Activated T-helper 1 cell treated with Interleukin-2 at 50 U/mL for 16 hours (primary cell): ENCODE measurements at places on chromosomes 2 and 18.

GRCh38 chr2:221515864-221516263, 56.2 kb downstream of the EPHA4 start:
- no peak for DNase-seq

DNA sequence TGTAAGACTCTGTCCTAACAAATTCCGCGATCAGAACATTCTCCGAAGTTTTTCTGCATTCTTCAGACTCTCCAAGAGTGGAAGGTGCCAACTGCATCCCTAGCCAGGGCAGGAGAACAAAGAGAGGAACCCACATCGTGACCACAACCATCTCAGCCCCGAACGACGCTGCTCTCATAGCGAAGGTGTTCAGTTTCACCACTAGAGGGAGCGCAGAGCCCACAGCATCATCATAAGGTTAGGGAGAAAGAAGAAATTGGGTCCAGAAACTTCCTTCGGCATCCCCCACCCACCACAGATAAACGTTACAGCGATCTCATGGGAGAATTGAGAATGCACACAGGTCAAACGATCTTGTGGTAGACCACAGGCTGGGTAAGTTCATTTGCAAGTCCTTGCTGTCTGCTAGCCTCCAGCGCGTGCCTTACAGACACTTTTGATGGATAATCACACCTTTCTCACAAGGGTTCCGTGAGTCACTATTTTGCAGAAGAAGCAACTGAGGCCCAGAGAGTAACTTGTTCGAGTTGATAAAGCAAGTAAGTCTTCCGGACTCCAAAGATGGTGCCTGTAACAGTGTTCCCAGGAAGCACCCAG, 53.7 kb upstream of the ARL4C start:
- peak; percentile 10 for DNase-seq

DNA sequence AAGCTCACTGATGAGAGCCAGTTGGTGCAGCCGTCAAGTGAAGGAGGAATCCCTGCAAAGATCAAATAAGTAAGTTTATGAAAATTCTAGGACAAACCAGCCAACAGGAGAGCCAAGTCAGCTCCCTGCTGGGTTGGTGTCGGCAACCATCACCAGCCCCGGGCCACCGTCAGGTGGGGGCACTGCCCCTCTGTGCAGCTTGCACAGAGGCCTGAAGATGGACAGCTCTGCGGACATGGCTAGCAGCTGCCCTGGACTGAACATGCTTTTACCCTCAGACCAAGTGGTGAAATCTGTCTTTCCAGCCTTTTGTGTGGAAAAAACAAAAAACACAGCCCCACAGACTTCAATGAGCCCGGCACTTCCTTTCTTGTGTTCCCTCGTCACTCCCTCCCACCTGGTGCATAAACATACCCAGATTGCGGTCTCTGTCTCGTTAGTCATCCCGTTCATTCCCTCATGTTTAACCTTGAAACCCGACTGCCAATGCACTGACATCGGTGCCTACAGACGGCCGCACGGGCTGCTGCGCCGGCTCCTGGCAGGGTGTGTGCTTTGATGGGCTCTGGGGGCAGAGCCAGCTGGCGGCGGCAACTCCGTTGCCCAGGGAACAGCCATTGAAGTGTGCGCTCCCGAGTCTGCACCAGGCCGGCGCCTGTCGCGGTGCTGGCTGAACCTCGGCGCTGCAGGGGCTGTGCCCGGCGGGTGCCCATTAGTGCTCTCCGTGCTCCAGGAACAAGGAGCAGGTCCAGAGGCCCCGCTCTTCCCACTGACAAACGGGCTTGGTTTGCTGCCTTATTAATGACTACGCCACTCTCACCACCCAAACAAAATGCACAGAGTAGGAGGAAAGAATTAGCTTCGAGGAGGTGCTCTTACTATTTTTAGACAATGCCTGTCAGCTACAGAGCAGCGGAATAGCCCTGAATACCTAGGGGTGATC, 95.3 kb downstream of the EIPR1 start:
- DNase-seq, result no peak

GRCh38 chr18:31685097-31686082, 1.0 kb upstream of the B4GALT6 start:
- peak; percentile 1 for DNase-seq

DNA sequence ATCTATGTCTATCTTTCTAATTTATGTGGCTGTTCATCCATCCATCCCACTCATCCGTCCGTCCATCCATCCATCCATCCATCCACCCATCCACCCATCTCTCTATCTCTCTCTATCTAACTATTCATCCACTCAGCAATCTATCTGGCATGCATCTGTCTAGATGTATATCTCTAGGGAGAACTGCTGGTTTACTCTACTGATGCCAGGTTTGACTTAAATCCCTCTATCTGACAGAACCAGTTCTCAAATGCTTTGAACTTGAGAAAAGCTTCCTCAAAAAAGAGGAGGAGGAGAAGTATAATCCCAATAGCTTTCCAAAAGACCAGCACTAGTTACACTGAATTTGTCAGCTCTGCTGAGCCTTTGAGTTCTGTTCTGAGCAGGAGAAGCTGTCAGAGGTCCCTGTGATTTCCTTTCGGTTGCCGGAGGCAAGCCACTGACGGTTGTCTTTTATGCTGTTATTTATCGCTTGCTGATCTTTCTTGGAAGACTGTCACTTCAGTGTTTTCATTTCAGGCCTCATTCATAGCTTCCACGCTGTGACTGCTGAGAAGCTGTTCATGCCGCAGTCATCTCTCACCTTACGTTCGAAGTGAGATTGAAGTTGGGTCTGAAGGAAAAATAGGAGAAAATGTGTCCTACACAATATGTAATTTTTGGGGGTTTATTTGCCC, 129.4 kb upstream of the UXS1 start:
- no peak for DNase-seq

DNA sequence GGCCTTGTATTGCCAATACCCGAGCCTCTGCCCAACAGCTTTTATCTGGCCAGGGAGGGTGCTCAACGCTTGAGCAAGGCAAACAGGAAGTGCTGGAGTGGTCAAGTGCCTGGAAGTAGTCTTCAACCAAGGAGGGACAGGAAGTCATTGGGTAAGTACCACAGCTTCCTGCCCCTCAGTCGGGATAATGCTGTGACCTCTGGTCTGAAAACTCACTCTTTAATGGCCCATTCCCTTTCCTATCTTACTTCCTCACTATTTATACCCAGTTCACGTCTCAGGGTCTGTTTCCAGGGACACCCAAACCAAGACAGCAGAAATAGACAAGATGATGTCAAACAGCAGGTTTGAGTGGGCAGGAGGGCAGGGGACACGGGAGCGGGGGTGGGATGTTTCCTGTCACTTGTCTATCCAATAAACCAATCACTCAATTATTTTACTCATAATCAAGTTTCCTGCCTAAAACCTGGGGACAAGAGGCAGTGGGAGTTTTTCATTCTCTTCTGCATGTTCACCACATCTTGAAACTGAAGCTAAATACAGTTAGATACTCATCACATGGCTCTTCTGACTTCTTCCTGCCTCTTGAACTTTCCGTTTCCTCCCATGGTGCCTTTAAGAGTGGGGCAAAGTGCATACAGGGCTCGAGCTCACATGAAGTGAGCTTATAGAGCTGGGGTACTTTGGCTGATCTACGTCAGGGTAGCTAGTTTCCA, 68.9 kb upstream of the CAB39 start:
- no peak for DNase-seq

DNA sequence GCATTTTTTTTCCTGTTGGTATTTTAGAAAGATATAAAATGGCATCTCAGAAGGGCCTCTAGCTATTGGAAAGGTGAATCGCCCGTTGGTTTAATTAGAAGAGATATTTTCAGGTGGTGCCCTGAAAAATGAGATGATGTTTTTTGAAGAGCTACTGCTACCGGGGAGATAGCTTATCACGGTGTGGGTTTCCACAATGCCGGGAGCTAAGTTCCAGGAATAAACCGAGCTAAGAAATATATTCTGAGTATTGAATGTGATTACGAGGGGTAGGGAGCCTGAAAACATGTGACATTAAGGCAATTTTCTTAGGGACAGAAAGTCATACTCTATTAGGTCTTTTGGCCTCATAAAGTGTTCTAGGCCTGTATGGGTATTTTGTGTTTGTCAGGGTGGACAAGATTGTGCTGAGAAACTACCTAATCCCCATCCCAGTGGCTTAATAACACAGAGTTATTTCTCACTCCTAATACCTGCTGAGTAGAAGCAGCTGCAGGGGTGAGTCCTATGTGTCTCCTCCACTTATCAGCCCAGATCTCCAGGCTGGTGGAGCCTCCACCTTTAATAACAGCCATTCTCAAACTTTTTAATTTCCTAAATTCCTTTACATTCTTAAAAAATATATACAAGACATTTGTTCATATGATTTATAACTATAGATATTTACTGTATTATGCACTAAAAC, 150.2 kb downstream of the LRRTM1 start:
- no peak for DNase-seq

DNA sequence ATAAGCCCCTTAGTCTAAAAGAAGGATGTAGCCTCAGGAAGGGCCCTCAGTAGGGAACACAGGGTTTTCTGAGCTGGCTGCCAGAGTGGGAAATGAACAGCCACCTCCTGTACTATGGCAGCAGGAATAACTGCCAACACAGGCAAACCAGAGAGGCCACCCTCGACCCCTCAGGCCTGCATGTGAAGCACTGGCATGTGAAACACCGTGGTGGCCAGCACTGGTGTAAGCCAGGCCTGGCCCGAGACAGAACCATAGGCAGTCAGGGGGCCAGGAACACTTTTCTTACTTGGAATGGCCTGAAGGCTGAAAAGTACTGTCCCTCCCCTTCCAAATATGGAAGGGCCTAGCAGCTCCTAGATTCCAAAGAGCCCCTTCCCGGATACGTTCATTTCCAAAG, 28.2 kb downstream of the SFXN5 start:
- no peak for DNase-seq

GRCh38 chr2:68742626-68743415, 8.2 kb downstream of the ARHGAP25 start:
- no peak for DNase-seq

DNA sequence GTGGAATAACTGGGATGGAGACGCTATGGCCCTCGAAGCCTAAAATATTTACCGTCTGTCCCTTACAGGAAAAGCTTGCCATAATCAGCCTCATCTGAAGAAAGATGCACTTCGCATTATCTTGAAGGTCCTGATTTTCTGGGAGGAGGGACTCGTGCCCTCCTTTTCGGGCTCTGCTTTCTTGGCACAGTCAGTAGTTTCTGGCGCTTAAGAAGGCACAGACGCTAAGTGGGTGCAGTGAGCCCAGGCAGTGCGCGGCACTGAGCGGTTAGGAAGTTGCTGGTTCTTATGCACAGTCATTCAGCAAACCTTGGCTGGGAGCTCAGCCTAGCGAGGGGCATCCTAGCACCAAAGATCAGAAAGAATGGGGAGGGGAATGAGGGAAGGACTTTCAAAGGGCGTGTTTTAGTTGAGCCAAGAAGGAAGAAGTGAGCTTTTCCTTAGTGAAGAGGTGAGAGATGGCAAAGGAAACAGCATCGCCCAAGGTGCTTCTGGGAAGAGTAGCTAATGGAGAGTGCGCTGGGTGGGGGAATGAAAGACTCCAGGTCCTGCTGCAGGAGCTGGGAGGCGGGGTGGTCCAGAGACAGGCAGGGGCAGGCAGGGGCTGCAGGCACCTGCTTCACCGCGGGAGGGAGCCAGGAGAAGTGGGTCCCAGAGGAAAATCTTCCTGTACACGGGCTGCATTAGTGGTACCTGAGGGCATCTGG, 64.1 kb downstream of the ZCCHC2 start:
- DNase-seq, result no peak

DNA sequence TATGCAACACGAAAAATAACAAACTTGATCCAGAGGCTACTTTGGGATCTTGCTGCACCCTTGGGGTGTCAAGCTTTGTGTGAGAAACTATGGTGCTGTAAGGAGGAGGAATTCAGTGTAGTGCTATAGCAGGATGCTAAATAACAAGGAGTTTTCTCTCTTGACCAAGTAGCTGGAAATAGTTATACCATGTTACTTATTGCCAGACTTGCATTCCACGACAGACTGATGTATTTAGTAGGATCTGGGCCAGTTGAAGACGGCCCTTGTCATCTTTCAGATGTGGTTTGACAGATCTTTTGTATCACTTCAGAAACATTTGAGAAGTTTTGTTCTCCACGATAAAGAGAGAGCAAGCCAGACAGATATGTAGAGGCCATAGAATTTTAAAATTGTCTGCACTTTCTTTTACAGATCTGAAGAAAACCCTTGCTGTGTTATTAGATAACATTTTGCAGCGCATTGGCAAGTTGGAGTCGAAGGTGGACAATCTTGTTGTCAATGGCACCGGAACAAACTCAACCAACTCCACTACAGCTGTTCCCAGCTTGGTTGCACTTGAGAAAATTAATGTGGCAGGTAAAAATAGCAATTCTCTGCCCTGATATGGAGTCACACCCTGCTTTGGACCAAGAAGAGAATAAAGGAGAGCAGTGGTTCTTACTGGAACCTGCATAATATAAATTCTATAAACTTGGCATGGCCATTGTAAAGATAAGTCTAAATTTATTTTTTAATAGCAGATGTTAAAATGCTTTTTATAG, 16.3 kb downstream of the MGAT5 start:
- DNase-seq, result no peak

GRCh38 chr2:132037527-132038178, 124.1 kb downstream of the ANKRD30BL start:
- no peak for DNase-seq

- DNase-seq, result no peak
These were observed 5.5 kb upstream of the ECEL1 start for GRCh38 chr2:232492963-232493700.

GRCh38 chr2:231688719-231689118, 19.6 kb upstream of the PTMA start:
- no peak for DNase-seq

DNA sequence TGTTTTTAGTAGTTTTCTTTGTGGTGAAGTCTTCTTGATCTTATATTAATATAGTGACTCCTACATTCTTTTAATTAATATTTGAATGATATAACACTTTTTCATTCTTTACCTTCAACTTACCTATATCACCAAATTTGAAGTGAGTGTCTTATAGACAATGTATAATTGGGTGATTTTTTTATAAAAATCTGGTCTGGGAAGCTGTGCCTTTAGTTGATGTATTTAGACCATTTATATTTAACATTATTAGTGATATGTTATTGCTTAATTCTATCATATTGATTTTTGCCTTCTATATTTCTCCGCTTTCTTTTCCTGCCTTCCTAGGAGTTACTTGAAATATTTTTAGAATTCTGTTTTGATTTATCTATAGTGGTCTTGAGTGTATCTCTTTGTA, 16.4 kb downstream of the TMEM182 start:
- DNase-seq, result no peak

DNA sequence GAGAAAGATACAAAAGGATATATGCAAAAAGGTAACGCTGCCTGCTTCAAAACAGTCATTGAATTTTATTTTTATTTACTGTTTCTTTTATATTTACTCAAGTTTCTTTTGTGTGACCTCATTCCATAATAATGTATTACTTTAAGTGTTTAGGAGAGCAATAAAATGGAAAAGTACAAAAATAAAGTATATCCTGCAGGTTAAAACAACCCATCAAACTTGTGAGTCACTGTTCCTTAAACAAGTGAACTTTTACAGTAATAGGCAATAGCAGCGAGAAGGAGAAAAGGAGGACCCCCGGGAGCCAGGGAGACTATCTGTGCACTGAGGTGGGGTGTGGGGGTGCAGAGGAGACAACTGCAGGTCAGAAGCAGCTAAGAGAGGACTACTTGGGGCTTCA, 124.5 kb downstream of the EN1 start:
- DNase-seq, result no peak

- no peak for DNase-seq
These were observed 83.8 kb downstream of the LRATD1 start for GRCh38 chr2:14716319-14716718.
